ENCODE measurements at places on chromosomes 2 and 18.

DNA sequence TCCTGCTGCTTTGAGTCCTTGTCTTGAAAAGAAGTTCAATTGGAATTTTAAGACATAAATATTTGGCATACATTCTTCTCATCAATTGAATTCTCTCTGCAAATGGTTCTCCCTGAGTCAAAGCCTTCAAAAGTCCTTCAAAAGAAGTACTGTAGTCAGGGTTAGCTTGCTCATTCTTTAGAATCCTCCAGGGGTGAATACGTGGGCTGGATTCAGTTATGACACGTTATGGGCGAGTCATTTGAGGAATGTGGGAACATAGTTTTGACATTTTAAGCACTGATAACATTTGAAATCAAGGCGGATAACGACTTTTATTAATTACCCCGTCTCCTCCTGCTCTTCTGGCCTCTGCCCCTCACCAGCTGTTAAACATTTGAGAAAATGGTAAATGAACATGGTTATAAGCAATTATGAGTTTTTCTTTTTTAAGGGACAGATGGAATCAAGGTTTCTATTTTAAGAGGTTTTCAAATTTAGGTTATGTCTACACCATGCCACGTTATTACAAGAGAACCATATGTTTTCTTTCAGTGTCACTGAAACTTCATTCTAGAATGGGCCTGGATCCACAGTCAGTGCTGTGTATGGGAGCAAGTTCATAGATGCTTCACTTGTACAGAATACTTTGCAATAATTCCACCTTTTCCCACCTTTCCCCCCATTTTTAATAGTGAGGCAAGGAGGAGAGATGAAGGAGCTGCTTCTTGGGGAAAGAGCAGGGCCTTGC is 273.1 kb downstream of the TSN start:
- no peak for DNase-seq

DNA sequence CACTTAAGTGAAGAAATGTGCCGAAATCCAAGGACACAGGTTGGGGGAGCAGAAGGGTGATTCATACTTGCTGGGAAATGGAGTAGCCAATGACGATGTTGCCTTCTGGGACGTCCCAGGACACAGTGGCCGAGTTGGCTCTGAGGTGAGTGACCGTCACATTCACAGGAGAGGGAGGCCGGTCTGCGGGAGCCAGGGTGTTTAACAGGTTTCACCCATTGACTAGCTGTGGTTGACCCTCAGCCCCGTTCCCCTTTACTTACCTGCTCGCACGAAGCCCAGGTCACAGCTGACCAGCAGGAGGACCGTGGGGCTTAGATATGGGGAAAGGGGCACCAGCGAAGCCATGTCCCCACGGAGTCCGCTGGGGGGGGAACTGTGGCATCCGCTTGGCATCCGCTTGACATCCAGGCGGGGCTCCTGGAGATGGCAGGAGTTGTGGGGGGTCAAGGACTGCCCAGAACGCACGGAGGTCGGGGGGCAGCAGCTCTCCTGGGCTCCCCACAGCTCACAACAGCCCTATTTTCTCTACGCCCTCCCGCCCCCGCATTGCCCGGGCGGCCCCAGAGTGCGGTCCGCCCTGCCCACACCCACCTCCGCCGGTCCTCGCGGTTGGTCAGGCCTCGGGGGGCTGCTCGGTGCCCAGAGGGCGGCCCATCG is 586 bp downstream of the FNDC4 start:
- no peak for DNase-seq

DNA sequence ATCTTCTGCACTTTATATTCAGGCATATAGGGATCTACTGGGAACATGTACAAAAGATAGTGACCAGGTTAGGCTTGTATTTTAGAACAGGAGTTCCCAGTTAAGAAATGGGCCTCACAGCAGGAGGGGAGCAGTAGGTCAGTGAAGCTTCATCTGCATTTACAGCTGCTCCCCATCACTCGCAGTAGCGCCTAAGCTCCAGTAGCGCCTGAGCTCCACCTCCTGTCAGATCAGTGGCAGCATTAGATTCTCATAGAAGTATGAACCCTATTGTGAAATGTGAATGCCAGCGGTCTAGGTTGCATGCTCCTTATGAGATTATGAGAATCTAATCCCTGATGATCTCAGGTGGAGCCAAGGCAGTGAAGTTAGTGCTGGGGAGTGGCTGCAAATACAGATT is 224.4 kb upstream of the CYRIA start:
- DNase-seq: no peak

- no peak for DNase-seq
These were observed 106.2 kb upstream of the RNF152 start for GRCh38 chr18:61998957-61999356.

DNA sequence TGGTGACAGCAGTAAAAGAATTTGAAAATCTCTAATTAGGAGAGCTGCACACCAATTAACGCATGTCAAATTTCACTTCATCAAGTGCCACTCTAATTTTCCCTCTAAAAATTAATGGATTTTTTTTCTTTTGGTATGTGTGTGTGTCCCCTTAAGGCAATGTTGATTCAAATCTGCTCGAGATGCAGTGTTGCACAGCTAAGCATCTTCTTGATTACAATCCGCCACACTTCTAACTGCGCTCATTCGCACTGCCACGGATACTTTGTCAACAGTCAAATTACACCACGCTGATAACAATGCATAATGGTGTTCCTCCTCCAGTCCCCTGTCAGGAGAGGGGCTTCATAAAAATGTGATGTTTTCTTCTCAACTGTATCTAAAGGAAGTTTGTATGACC is 261.4 kb downstream of the MEIS1 start:
- DNase-seq: no peak

DNA sequence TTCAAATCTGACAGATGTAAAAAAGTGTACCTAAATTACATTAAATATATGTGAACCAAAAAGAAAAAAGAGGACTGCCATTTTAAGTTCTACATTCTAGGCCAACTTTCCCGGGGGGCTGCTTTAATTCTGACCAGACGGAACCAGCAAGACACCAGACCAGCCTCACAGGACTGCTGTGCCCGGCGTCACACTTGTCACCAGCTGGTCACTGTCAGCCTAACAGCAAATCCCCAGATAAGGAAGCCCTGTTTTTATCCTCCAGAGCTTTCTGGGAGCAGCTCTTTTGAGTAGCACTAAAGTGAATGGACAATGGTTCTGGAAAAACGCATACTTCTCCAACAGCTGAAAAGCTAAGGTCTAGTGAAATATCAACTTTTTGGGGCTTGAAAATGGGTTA is 35.6 kb downstream of the CYB5A start:
- DNase-seq: no peak

DNA sequence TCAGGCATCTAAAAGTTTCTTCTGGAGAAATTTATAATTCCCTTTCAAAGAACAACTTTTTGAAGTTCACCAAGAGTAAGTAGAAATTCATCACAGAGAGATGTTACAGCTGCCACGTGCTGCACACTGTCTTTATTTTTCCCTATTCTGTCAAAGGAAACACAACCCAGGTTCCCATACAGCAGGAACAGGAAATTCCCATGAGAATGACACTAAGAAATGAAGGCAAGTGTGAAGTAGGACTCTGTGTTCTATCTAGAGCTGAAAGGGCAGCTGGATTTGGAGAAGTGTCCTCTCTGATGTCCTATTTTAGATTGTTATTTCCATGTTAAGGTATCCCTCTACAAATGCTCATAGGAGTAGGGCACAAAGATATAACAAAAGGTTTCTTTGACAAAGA is 58.8 kb downstream of the PID1 start:
- no peak for DNase-seq

DNA sequence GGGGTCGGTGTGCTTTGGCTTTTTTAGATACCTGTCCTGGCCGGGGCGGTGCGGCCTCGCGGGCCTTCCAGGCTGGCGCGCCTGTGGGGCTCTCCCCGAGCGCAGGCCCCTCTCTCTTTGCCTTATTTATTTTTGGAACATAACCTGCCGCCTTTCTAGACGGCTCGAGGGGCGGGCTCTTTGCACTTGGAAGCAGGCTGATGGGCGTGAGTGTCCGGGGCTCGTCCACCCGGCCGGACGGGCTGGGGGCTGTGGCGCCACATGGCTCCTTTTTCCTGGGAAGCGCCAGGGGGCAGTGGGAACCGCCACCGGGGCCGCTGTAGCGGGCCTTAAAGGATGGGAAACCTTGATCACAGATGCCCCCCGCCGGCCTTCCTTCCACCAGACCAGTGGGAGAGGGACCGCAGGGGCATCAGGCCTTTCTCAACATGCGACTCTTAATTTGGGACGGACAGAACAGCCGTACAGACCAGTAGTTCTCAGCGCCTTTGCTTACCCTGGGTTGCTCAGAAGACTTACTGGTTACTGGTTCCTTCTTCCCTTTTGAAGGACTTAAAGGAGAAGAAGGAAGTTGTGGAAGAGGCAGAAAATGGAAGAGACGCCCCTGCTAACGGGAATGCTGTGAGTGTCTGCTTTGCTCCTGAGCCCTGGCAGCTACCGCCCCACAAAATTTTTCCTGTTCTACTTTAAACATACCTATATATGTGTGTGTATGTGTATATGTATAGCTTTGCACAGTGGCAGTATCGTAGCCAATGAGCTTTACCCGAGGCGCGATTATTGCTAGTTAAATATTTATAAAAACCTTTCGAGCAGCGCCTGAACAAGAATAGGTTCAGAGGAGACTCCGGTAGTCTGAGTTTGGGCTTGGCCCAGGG is 2.7 kb downstream of the PTMA start:
- DNase-seq: no peak

GRCh38 chr2:20626392-20626697 is 24.6 kb downstream of the HS1BP3 start:
- DNase-seq: no peak

DNA sequence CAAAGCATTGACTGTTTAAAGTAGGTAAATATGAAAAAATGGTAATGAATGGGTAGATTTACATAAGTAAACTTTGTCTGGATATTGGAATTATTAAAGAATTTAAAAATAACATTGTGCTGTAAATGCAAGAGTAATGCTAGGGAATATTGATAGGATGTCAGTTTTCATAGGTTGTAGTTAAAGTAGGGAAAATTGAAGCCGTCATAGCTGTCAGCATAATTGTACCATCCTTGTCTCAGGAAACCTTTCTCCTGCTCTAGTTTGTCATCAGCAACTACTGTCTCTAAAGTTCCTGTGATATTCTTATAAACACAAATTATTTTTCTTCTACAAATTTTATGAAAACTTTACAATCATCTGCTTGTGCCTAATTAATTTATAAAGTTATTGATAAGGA is 10.1 kb upstream of the SPAG16 start:
- no peak for DNase-seq

DNA sequence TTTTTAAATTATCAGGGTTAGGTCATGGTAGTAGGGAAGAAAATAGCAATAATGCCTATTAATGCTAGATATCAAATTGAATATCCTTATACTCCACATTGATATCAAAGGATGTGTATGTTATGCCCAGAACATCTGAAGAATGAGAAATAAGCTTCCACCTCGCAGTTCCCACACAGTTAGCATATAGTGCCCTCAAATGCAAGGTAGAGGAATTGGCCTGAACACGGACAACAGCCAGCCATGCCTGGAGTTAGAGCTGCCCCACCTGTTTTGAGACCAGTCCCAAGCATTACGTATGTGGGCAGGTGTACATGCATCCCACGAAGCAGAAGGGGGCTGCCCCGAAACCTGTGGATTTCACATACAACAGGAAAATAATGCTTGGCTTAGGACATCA is 79.6 kb downstream of the SUMO1 start:
- DNase-seq: no peak

DNA sequence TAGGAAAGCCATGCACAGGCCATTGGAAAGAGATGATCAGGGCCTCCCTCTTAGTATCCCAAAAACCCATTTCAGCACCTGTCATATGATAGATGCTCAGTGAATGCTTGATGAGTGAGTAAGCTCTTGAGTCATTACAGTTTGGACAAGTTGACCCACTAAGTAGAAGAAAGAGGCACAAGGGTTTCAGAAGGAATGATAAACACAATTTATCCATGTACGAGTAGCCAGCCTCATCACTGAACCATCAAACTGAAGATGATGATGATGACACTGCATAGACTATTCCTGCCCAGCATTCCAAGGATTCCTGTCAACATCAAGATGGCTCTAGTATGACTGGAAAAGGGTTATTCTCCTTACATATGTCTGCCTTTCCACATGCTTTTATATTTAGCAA is 596.0 kb downstream of the BCL11A start:
- no peak for DNase-seq

DNA sequence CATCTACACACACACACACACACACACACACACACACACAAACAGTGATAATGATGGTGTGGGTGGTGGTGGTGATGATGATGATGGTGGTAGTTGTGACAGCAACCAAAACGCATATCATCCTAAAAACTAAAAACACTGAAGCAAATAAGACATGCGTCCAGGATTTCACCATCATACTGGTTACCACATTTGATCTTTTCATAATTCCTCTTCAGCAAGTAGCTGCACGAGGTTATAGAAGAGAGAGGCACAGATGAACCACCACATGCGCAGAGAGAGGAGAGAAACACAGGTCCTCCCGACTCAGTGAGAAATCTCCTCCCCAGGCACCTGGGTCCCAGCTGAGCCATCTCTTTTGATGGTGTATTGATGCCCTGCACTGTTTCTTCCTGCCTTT is 393.3 kb downstream of the METTL4 start:
- DNase-seq: no peak

DNA sequence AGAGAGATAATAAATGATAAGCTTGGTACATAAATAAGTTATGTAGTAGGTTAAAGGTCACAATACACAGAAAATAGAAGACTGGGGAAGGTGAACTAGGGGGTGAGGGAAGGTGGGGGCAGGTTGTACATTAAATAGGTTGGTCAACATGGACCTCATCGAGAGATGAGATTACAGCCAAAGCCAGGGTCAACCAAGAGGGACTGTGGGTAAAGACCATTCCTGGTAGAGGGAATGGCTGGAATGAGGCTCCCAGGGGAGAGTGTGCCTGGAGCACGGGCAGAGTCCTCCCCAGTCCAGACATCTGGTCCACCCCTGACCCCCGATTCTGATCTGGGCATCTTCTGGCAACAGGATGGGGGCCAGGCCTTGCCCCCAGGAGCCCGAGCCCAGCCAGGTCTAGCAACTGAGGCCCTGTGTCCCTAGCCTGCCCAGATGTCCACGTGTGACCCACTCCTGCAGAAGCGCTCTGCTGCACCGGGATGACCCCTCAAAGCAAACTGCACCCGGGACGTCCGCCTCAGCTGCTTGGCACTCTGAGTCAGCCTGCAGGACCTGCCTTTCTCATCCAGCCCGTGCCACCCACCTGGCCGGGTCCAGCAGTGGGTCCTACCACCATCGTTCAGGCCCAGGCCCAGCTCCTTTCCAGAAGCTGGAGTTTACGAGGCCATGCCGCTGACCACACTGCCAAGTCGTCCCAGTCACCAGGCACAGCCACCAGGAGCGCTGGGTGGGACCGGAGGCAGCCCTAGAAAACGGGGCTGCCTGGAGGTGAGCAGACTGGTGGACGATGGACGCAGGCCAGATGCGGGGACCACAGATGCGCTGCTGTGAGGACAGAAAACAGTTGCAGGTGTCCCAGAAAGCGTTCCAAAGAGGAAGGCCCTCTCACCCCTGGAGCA is 56.2 kb upstream of the ID2 start:
- DNase-seq: no peak

GRCh38 chr2:107502539-107502938 is 324.2 kb upstream of the RGPD4 start:
- DNase-seq: no peak

Data from activated naive CD8-positive, alpha-beta T cell treated with anti-CD3 and anti-CD28 coated beads, Interleukin-2, amount 50 U/mL, for 16 hours (primary cell).